ENCODE measurements at places on chromosomes 2 and 18.

- DNase-seq: peak; percentile 6
Observed at GRCh38 chr18:24878289-24878688, 417.9 kb downstream of the HRH4 start.

- DNase-seq: no peak
Observed at GRCh38 chr2:54864096-54864495, 140.6 kb downstream of the EML6 start.

DNA sequence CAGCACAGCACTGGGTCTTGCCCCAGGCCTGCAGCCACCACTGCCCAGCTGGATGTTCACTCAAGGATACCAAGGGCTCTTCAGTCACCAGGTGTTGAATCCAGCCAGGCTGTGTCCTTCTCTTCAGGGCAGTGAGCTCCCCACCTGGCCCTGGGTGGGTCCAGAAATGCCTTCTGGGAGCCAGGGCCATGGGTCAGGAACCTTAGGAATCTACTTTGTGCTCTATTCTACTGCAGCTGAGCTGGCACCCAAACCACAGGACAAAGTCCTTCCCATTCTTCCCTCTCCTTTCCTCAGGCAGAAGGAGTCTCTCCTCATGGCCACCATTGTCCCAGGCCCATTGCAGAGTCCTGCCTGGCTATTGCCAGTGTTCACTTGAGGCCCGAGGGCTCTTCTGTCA lies 13.0 kb downstream of the STRADB start:
- no peak for DNase-seq

DNA sequence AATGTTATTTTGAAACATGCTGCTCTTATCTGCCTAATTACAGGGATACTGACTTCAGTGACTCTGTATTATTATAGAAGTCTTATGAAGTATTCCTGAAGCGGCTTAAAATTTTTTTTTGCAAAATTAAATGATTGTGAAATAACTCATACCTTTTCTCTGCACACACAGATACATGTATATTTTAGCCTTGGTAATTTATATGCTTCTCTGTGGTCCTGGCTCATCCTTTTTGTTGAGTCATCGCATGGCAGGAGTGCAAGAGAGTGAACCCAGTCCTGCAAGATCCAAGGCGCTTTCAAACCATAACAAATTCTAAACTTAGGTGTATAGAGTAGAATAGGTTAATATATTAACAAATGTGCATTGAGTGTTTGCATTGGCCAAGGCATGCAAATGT lies 8.6 kb downstream of the CCNT2 start:
- DNase-seq: no peak

DNA sequence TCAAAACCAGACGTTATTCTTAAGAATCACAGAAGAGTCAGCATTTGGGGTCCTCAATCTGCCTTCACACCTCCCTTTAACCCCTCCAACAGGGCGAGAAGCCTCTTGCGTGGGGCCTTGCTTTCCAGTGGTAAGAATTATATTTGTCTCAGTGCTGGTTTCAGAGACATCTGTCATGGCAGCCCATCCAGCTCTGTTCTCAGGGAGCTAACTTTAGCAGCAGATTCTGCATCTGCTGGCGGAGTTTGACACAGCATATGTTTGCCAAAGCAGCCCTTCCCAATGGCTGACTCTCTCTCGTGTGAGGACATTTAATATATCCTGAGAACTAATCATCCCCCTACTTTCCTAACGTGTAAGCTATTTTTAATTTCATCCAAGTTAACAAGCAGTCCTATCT lies 91.5 kb upstream of the BCL11A start:
- no peak for DNase-seq

DNA sequence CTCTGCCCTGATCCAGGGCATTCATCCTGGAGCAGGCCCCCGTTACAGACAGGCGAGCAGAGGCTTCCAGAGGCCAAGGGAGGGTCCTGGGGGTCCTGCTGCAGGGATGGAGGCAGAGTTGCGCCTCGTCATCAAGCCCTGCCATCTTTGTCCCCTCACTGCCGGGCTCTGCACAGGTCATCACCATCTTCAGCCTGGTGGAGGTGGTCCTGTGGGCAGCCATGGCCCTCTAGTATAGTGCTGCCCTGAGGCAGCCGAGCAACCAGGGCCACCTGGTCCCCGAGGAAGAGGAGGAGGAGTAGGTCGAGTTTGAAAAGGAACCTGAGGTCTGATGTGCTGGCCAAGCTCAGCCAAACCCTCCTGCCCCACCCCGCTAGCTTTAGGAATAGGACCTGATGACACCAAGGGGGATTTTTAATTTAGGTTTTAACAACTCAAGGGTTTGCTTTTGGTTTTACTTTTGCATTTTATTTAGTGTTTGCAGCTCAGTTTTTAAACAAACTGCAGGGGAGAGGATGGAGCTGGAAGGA lies 8.8 kb upstream of the ALPI start:
- DNase-seq: no peak

GRCh38 chr2:24874035-24874434 lies 46.0 kb downstream of the ADCY3 start:
- peak; percentile 62 for DNase-seq

DNA sequence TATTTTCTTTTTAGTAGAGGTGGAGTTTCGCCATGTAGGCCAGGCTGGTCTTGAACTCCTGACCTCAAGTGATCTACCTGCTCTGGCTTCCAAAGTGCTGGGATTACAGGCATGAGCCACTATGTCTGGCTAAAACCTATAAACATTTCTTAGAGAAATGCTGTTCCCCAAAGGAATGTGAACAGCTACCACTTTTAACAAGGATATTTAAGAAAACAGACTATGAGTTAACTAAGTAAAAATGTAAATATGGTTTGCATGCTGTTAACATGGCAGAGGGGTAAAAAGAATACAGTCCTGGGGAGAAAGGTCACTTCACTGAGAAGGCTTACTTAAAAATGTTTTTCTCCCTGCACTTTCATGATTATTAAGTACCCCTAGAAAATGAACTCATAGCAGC lies 57.1 kb downstream of the SLC16A14 start:
- no peak for DNase-seq

GRCh38 chr2:69103419-69103818 lies 90.4 kb downstream of the ANTXR1 start:
- DNase-seq: no peak

DNA sequence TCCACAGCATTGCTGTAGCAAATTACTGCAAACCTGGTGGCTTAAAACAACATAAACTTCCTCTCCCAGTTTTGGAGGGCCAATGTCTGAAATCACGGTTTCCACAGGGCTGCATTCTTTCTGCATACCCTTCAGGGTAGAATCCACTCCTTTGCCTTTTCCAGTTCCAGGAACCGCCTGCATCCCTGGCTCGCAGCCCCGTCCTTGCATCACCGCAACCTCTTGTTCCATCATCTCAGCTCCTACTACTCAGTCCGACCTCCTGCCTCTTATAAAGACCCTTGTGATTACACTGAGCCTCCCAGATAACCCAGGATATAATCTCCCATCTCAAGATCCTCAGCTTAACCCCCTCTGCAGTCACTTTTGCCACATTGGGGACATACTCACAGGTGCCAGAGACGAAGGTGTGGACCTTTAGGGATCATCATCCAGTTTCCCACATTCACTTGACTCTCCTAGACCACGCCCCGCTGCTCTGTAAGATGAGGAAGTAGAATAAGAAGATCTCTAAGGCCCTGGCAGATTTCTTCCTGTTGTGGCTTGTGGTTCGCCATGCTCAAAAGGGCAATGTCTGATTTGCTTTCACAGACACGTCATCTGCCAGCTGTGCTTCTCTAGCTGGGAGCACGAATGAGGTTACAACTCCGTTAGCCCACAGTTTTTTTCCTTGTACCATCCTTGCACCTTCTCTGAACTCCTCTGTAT lies 103.6 kb upstream of the AGAP1 start:
- DNase-seq: peak; percentile 48

- peak; percentile 68 for DNase-seq
Observed at GRCh38 chr2:74530239-74531187, 780 bp downstream of the HTRA2 start.

DNA sequence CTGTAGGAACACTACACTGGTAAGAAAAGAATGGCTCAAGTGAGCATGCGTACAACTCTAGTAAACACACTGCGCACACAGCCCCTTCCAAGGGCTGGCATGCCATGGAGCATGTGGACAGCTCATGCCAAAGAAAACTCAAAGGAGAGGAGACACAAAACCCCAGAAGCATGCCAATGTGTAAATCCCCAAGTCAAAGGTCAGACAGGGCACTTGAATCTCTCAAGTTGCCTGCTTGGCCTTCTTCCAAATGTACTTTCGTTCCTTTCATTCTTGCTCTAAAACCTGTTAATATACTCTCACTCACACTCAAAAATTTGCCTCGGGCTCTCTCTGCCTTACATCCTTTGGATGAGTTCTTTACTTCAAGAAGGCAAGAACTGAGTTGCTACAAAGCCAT lies 365.3 kb downstream of the NBAS start:
- DNase-seq: no peak

DNA sequence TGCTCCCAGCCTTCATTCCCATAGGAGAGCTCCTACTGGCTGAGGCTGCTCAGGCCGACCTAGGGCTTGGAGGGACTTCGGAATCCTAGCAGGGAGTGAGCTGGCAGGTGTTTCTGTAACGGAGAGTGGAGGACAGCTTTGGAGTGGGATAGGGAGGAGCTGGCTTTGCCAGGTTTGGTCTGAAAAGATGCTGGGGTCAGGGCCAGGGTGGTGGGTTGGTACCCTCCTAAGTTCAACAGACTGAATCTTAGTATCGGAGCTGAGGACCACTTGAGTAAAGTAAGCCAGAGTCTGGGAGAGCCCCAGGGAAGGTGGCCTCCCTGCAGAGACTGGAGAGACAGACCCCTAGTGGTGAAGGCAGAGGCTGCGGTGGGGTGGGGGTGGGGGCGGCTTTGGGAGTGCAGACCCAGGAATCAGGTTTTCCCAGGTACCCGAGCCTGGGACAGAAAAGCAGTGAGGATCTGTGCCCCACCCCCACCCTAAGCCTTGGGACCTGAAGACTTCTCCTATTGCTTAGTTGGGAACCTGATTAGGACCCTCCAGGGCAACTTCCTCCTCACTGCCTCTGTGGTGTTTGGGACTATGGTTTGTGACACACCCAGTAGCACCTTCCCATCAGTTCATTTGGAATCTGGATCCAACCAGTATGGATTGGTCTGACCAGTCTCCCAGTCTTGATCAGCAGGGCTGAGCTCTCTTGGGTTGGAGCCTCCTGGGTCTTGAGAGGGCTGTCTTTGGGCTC lies 3.0 kb downstream of the CNNM4 start:
- no peak for DNase-seq

GRCh38 chr2:68223419-68223818 lies 28.9 kb downstream of the PPP3R1 start:
- no peak for DNase-seq

GRCh38 chr18:56593906-56594305 lies 44.5 kb downstream of the TXNL1 start:
- DNase-seq: no peak

DNA sequence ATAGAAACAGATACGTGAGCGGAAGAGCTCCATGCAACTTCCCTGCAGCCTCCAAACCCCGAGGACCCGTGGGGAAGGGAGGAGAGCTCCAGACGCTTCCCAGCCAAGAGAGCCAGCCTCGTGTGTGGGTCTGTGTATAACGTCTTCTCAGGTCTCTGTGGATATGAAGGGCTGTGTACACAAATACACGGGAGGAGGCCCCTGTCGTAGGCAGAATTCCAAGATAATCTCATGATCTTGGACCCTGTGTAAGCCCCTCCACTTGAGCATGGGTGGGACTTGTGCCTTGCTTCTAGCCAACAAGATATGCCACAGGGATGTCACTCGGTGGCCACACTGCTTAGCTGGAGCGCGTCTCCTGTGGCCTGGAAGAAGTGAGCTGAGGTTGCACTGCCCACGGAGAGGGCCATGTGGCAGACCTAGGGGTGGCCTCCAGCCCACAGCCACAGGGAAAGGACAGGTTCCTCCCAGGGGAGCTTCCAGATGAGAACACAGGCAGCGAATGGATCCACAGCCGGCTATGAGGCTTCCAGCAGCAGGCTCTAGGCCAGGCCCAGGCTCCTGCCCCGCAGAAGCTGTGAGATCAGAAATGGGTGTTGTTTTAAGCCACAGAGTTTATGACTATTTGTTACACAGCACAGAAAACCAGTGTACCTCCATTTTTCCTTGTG lies 15.6 kb upstream of the KLF11 start:
- DNase-seq: no peak

GRCh38 chr2:225429717-225430116 lies 30.2 kb downstream of the NYAP2 start:
- no peak for DNase-seq

DNA sequence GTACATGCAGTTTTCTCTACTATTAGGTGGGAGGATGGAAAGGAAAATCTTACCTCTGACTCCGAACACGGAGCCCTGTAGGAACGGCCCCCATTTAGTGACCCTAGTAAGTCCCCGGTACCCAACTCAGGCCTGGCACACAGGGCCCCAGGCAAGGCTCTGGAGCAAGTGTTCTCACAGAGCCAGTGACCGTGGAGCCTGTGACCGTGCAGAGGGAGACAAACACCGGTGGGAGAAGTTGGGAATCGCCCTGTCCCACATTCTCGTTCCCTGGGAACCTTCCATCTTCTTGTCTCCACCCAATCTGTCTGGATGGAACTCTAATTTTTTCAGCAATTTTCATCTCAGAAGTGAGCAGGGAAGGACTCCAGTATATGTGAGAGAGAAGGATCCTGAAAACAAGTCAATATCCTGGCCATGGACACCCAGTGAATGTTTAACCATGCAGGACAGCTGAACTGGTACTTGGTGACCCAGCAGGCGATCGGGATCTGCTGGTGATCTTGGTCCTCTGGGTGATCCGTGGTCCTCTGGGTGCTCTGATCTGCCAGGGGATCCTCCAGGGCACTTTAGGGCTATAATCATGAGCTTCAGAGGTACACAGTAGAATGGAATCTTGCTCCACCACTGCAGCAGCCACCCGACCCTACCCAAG lies 348.6 kb upstream of the ID2 start:
- no peak for DNase-seq

GRCh38 chr2:219997341-219997851 lies 370.0 kb downstream of the SLC4A3 start:
- no peak for DNase-seq

DNA sequence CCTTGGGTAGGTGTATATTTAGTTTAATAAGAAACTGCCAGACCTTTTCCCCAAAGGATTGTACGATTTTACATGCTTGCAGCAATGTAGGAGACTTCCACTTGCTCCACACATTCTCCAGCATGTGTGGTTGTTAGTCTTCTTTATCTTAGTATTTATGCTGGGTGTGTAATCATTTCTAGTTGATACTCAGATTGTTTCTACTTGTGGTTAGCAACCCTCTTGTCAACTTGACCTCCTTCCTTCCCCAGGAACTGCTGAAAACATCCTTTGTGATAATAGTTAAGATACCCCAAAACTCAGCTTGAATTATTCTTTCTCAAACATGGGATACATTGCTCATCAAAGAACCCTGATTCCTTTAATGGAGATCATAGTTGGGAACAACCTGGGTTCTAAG lies 37.2 kb upstream of the CYBRD1 start:
- no peak for DNase-seq

- no peak for DNase-seq
Observed at GRCh38 chr2:225226441-225226840, 173.1 kb upstream of the NYAP2 start.

- DNase-seq: no peak
Observed at GRCh38 chr2:142938240-142938639, 60.8 kb downstream of the KYNU start.

Data from suppressor macrophage (primary cell).